Vagina (tissue), 2 donors: ENCODE measurements at places on chromosomes 13 and 19.

DNA sequence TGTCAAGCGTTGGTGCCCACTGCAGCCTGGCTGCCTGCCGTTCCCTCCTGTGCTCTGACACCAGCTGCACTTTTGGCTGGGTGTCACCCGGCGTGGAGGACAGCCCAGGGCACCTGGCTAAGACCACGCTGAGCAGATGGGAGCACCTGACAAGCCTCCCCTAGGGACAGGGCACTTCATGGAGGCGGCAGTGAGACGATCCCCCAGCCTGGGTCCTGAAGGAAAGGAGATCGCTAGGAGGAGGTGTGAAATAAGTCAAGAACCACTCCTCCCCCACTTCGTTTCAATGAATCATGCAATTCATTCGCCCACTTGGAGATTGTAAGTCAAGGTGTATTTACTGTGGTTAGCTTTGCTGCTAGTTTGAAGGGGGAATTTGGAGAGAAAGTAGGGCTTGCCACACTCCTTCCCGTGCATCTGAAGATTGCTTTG is 38.8 kb downstream of the VSTM2B start:
- no peak overlapping the region for H3K4me3 ChIP-seq
- H3K36me3 ChIP-seq, result no peaks in the 10 kb centered on the region
- H3K27me3 ChIP-seq, result no peaks in the 10 kb centered on the region
- H3K27ac ChIP-seq, result no peak overlapping the region

- H3K27me3 ChIP-seq, result no peaks in the 10 kb centered on the region
- DNase-seq, result no peak
- H3K27ac ChIP-seq, result peak overlapping the region; percentile 87
- H3K4me3 ChIP-seq, result peak overlapping the region; percentile 58
- no peaks in the 10 kb centered on the region for H3K36me3 ChIP-seq
These were observed 65.1 kb downstream of the KCNRG start for GRCh38 chr13:50080203-50080910.

DNA sequence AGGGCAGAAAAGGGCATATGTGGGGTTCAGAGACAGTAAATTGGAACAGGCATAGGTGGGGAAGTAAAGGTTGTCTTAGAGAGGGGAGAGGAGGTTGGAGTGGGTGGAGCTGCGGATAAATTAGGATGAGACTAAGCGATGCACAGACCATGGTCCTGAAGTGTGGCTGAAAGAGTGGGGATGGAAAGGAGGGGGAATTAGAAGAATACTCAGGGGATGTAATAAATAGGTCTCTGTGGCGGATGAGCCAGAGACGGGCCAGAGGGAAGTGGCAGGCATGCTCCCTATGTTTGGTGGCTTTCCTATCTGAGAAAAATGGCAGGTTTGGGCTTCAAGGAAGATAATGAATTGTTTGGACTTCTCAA is 123.4 kb downstream of the OLFM4 start:
- no peaks in the 10 kb centered on the region for H3K36me3 ChIP-seq
- H3K27me3 ChIP-seq, result no peaks in the 10 kb centered on the region
- peaks cover 7% of the 10 kb centered on the region for H3K4me1 ChIP-seq
- no peak overlapping the region for H3K4me3 ChIP-seq
- H3K27ac ChIP-seq, result no peak overlapping the region
- DNase-seq, result no peak

DNA sequence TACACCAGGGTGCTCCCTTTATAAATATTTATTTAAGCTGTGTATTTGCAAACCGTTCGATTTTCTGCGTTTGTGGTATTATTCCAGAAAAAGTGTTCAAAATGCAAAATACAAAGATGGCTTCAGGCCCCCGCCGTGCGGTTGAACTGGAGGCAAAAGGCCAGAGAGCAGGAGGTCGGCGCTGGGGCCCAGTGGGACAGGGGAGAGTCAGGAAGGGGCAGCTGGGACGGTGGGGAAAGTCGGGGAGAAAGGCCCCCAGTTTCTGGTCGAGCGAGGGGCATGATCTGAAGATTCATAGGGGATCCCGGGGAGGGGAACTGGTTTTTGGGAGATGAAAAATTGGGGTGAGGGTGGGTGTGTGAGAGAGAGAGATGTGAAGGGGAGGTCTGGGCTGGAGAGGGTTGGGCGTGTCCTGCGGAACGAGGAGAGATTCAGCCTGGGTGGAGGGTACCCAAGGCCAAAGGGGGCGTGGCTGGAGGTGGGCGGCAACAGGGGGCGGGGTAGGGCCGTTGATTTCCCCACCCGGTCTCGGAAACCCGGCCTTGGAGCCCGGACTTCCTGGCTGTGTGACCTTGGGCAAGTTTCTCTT is 678 bp downstream of the ISOC2 start:
- DNase-seq, result no peak
- H3K27ac ChIP-seq, result peak overlapping the region; percentile 80
- H3K36me3 ChIP-seq, result peaks cover 5% of the 10 kb centered on the region
- peaks cover 29% of the 10 kb centered on the region for H3K4me1 ChIP-seq
- peak overlapping the region; percentile 91 for H3K4me3 ChIP-seq

DNA sequence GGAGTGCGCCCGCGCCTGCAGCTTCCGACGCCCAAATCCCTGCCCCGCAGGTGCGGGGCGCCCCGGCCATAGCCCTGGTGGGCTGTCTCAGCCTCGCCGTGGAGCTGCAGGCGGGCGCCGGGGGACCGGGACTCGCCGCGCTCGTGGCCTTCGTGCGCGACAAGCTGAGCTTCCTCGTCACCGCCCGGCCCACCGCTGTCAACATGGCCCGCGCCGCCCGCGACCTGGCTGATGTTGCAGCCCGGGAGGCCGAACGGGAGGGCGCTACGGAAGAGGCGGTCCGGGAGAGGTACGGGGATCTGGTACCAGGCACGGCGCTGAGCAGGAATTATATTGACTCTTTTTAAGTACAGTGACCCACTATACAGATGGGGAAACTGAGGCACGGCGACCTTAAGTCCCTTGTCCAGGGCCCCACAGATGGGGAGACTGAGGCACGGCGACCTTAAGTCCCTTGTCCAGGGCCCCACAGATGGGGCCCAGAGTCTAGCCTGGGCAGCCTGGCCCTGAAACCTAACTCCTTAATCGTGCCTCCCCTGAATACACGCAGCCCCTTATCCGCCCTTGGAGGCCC is 586 bp downstream of the MRI1 start:
- peaks cover 30% of the 10 kb centered on the region for H3K4me1 ChIP-seq
- peak overlapping the region; percentile 73 for H3K27ac ChIP-seq
- no peak for DNase-seq
- H3K27me3 ChIP-seq, result no peaks in the 10 kb centered on the region
- peak overlapping the region; percentile 71 for H3K4me3 ChIP-seq

DNA sequence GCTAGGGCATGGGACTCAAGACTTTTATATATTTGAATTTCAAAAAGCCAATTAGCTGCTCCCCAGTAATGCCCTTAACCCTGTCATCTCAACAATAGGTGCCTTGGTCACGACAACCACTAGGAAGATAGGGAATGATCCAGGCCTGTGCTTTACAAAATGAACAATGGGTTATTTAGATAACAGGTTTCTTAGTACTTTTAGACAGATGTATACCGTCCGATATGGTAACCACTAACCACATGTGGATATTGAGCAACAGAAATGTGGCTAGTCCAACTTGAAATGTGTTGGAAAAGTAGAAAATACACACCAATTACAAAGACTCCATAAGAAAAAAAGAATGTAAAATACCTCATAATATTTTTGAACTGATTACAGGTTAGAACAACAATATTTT is 201.2 kb downstream of the LHFPL6 start:
- DNase-seq, result no peak
- H3K4me3 ChIP-seq, result no peak overlapping the region
- H3K36me3 ChIP-seq, result no peaks in the 10 kb centered on the region
- H3K27ac ChIP-seq, result no peak overlapping the region
- no peaks in the 10 kb centered on the region for H3K27me3 ChIP-seq

- peak overlapping the region; percentile 91 for H3K27ac ChIP-seq
- no peaks in the 10 kb centered on the region for H3K36me3 ChIP-seq
- DNase-seq, result no peak
- H3K4me1 ChIP-seq, result peaks cover 19% of the 10 kb centered on the region
- peak overlapping the region; percentile 89 for H3K4me3 ChIP-seq
These were observed 645 bp upstream of the TRAPPC5 start for GRCh38 chr19:7679771-7680605.

GRCh38 chr13:39317291-39317690 is 279.0 kb downstream of the NHLRC3 start:
- no peak overlapping the region for H3K4me3 ChIP-seq
- no peak overlapping the region for H3K27ac ChIP-seq
- no peak for DNase-seq
- no peaks in the 10 kb centered on the region for H3K27me3 ChIP-seq
- H3K36me3 ChIP-seq, result no peaks in the 10 kb centered on the region
- H3K4me1 ChIP-seq, result peaks cover 18% of the 10 kb centered on the region

GRCh38 chr19:38978326-38978689 is 2.8 kb upstream of the FBXO17 start:
- H3K36me3 ChIP-seq, result no peaks in the 10 kb centered on the region
- H3K27me3 ChIP-seq, result no peaks in the 10 kb centered on the region
- H3K4me3 ChIP-seq, result no peak overlapping the region
- H3K27ac ChIP-seq, result no peak overlapping the region
- no peak for DNase-seq
- peaks cover 28% of the 10 kb centered on the region for H3K4me1 ChIP-seq

- H3K36me3 ChIP-seq, result no peaks in the 10 kb centered on the region
- no peak overlapping the region for H3K4me3 ChIP-seq
- DNase-seq, result no peak
- no peak overlapping the region for H3K27ac ChIP-seq
These were observed 213.9 kb upstream of the TSHZ3 start for GRCh38 chr19:31562966-31563612.

DNA sequence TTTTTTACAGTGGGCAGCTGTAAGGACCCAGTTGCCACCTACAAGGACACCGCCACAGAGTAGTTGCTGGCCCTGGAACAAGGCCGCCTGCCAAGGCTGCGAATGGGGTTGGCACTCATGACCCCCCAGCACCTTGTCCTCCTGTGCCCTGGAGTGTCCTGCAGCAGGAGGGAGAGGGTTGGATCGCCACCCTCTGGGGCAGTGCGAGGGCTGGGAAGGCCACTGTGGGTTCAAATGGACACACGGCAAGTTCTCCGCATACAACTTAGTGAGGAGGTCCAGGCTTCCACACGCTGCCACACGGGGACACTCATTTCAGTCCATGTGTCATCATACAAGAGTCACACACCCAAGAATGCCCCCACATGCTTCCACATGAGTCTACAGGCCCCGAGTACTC is 978 bp downstream of the KLK8 start:
- DNase-seq, result no peak
- no peaks in the 10 kb centered on the region for H3K36me3 ChIP-seq

DNA sequence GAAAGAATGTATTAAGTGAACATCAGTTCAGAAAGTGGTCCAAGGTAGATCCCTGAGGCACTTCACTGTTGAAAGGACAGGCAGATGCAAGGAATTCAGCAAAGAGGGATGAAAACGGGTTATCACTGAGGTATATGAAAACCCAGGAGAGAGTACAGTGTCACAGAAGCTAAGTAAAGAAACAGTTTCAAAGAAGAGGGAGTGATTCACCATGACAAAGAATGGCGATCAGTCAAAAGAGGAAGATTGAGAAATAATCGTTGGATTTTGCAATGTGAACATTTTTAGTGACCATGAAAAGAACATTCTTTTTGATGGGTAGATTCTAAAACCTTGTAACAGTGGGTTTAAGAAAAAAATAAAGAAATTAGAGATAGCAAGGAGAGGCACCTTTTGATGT is 99.3 kb downstream of the EPSTI1 start:
- H3K27ac ChIP-seq, result no peak overlapping the region
- H3K4me3 ChIP-seq, result no peak overlapping the region
- no peak for DNase-seq
- no peaks in the 10 kb centered on the region for H3K27me3 ChIP-seq
- no peaks in the 10 kb centered on the region for H3K4me1 ChIP-seq
- H3K36me3 ChIP-seq, result no peaks in the 10 kb centered on the region

- H3K27ac ChIP-seq, result no peak overlapping the region
- no peak for DNase-seq
- H3K27me3 ChIP-seq, result no peaks in the 10 kb centered on the region
- H3K4me3 ChIP-seq, result no peak overlapping the region
- H3K36me3 ChIP-seq, result no peaks in the 10 kb centered on the region
These were observed 412.4 kb downstream of the SUCLA2 start for GRCh38 chr13:47588676-47589075.

- DNase-seq, result no peak
- H3K36me3 ChIP-seq, result no peaks in the 10 kb centered on the region
These were observed 213.3 kb upstream of the MIR17HG start for GRCh38 chr13:91133941-91134802.

GRCh38 chr13:75489502-75490263 is 7.7 kb upstream of the TBC1D4 start:
- DNase-seq, result no peak
- H3K27ac ChIP-seq, result no peak overlapping the region
- H3K4me1 ChIP-seq, result no peaks in the 10 kb centered on the region
- H3K36me3 ChIP-seq, result no peaks in the 10 kb centered on the region
- no peak overlapping the region for H3K4me3 ChIP-seq

GRCh38 chr13:23696610-23697009 is 126.4 kb downstream of the TNFRSF19 start:
- no peaks in the 10 kb centered on the region for H3K4me1 ChIP-seq
- no peaks in the 10 kb centered on the region for H3K36me3 ChIP-seq
- H3K27ac ChIP-seq, result no peak overlapping the region
- peak; percentile 64 for DNase-seq
- H3K27me3 ChIP-seq, result no peaks in the 10 kb centered on the region
- no peak overlapping the region for H3K4me3 ChIP-seq

GRCh38 chr19:46718934-46719622 is 2.2 kb upstream of the PRKD2 start:
- no peak overlapping the region for H3K4me3 ChIP-seq
- H3K27ac ChIP-seq, result peak overlapping the region; percentile 96
- H3K36me3 ChIP-seq, result no peaks in the 10 kb centered on the region

DNA sequence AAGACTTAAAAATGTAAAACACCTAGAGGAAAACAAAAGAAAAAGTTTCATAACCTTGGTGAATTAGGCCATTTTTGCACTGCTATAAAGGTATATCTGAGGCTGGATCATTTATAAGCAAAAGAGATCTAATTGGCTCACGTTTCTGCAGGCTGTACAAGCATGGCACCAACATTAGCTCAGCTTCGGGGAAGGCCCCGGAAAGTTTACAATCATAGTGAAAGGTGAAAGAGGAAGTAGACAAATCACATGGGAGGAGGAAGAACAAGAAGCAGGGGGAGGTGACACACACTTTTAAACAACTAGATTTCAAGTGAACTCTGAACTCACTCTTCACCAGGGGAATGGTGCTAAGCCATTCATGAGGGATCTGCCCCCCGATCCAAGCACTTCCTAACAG is 1358.5 kb upstream of the PCDH9 start:
- DNase-seq, result no peak
- no peaks in the 10 kb centered on the region for H3K36me3 ChIP-seq
- H3K4me1 ChIP-seq, result no peaks in the 10 kb centered on the region
- no peaks in the 10 kb centered on the region for H3K27me3 ChIP-seq

- no peak overlapping the region for H3K27ac ChIP-seq
- DNase-seq, result no peak
- peaks cover 21% of the 10 kb centered on the region for H3K4me1 ChIP-seq
- H3K4me3 ChIP-seq, result no peak overlapping the region
These were observed 6.7 kb downstream of the GGN start for GRCh38 chr19:38381138-38381537.

DNA sequence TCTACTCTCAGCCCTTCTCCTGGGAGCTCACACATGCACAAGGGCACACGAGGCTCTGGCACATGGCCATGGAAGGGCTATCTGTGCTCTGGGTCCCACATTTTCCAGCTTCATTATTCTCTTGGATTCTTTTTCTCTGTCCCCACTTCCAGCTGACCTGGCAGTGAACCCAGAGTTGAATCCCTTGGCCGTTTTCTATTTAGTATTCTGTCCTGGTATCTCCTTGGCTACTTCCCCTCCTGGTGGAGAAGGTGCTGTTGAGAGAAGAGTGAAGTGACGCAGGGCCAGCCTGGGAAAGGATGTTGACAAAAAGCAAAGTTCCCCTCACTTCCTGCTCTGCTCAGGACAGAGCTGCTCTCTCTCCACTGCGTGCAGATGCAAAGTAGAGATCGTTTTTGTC is 303.1 kb downstream of the IRS2 start:
- H3K27me3 ChIP-seq, result no peaks in the 10 kb centered on the region
- H3K27ac ChIP-seq, result no peak overlapping the region
- no peak overlapping the region for H3K4me3 ChIP-seq
- H3K36me3 ChIP-seq, result no peaks in the 10 kb centered on the region
- H3K4me1 ChIP-seq, result no peaks in the 10 kb centered on the region
